ENCODE measurements at places on chromosomes 11 and 22.

GRCh38 chr22:41280065-41280464, 5.9 kb downstream of the RANGAP1 start:
- no peak for DNase-seq

DNA sequence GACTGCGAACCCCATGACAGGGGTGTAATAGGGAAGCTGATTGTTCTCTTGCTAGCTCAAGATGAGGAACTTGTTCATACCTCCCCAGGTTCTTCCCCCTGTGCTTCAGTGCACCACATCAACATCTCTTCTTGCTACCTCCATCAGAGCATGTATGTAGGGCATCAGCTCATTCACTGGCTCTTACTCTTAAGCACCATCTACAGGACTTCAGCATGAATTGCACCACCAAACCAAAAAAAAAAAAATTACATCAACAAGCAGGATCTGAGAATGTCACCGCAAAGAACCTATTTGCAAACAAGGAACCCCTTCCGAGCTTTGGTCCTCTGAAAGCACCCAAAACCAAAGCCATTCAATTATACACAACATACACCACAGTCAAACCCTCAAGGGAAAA, 2226.5 kb upstream of the RAG2 start:
- no peak for DNase-seq

- no peak for DNase-seq
Measured at GRCh38 chr11:19026862-19027261, 33.7 kb downstream of the MRGPRX2 start.

- no peak for DNase-seq
Measured at GRCh38 chr11:125626288-125626950, 1.5 kb downstream of the CHEK1 start.

GRCh38 chr11:10452211-10452767, 2.8 kb upstream of the AMPD3 start:
- DNase-seq, result no peak

DNA sequence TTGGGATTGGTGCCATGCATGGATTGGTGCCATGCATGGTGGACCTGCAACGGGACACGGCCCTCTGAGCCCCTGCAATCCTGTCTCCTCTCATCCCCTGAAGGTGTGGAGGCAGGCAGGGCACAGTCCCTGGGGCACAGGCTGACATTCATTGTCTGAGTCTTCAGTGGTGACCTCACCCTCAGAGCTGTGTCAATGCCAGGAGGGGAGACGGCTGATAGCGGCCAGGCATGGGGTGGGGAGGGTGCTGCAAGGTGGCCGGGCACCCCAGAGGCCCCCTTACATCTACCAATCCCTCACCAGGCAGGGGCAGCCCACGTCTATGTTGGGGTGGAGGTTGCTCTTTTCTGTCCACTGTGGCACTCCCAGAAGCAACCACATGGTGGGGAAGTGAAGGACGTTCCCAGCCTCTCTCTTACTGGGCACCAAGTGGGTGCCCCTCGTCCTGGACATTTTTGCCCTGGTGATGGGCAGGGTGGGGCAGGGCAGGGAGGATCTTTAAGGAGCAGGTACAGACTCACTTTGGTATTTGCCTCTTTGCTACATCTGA, 47.6 kb downstream of the NECTIN1 start:
- no peak for DNase-seq

- no peak for DNase-seq
Measured at GRCh38 chr11:73760135-73760678, 667 bp downstream of the RAB6A start.

GRCh38 chr11:126804363-126804762, 196.2 kb downstream of the KIRREL3 start:
- no peak for DNase-seq

- no peak for DNase-seq
Measured at GRCh38 chr11:44031549-44031948, 16.2 kb upstream of the ACCSL start.

- no peak for DNase-seq
Measured at GRCh38 chr11:82321206-82321605, 412.5 kb downstream of the FAM181B start.

DNA sequence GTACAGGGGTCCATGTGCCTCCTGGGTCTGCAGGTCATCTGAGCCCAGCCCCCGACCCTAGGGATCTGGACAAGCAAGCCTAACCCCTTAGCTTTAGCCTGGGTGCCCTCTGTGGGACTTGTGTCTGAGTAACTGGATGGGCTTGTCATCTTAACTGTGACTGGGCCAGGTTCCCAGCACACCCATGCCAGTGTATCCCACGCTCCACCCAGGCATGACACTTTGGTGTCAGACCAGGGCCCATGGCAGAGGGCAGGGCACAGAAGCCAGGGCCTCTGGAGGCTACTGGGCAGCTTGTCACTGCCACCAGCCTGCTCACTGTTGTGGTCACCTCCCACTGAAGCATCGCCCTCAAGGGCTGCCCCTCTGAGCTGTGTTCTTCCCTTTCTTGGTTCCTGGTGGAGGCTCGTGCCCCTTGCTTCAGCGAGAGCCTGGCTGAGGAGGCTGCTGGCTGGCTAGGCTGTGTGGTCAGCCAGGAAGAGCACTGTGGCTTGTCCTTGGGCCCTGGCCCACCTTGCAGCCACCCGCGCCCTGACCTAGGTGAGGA, 80.8 kb downstream of the ST3GAL4 start:
- DNase-seq, result no peak

DNA sequence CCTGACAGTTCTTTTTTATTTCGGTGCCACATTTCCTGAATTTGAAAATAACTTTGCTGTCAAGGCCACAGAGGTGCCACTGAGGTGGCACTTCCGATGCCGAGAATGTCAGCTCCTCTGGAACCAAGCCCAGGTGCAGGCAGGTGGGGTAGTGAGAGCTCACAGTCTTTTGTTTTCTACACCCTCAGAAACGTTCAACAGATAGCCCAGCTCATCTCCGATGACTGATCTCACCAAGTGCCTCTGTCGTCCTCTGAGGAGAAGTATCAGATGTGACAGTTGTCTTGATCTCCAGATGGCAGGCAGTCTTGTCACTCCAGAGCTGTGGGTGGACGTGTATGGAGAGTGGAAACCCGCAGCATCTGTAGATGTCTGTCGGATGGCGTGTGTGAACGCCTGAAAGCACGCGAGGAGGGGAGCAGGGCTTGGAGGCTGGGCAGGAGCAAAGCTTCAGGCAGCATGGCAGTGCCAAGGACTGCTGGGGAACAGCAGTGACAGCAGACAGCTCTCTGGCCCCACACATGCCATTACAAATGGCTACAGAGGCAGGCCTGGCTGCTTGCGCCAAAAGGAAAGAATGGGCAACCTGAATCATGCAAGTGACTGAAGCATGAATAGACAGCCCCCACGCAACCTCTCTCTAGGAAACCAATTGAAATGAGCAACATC, 877.0 kb downstream of the OPCML start:
- no peak for DNase-seq

- no peak for DNase-seq
Measured at GRCh38 chr11:8989453-8989852, 14.3 kb downstream of the NRIP3 start.

DNA sequence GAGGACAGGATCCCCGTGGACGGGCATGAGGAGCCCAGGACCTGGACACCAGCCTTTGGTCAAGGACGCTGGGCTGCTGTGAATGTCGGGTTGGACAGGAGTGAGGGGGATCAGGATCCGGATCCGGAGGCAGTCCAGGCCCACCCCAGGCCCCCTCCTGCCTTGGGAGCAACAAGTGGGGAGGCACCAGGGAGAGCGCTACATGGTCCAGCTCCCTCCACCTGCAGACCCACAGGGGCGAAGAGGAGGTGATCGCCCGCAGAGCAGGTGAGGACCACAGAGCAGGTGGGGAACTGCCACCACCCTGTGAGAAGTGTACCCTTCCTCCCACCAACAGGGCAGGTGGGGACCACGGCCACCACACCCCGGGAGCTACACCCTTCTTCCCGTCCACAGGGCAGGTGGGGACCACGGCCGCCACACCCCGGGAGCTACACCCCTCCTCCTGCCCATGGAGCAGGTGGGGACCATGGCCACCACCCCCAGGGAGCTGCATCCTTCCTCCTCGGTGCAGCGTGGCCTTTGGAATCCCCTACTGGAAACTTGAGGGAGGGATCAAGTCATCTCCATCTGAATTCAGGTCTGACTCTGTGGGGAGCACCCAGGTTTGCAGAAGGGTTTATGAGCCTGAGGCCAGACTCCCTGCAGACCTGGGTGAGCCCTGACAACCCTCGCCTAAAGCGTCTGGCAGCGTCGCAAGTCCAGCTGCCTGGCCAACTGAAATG, 141.0 kb downstream of the BRD1 start:
- no peak for DNase-seq

DNA sequence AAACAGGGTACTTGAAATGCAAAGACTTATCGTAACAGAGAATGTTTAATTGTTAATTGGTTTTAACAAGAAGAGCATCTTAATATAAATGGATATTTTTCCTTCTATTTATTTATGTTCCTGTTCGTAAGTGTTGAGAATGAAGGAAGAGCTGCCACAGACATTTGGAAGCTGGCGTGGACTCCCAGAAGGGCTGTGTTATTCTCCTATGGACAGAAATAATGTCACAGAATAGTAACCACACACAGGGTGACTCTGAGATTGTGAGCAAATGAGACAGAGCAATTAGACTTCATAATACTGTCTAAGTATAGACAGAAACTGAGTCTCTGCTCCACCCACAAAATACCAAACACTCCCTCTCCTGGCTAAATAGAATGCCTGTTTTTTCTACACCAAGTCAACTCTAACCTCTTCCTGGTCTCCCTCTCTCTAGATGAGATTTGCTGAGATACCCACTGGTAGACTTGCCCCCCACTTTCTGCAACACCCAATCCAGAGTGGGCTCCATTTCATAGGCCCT, 6.1 kb downstream of the APOL3 start:
- no peak for DNase-seq

DNA sequence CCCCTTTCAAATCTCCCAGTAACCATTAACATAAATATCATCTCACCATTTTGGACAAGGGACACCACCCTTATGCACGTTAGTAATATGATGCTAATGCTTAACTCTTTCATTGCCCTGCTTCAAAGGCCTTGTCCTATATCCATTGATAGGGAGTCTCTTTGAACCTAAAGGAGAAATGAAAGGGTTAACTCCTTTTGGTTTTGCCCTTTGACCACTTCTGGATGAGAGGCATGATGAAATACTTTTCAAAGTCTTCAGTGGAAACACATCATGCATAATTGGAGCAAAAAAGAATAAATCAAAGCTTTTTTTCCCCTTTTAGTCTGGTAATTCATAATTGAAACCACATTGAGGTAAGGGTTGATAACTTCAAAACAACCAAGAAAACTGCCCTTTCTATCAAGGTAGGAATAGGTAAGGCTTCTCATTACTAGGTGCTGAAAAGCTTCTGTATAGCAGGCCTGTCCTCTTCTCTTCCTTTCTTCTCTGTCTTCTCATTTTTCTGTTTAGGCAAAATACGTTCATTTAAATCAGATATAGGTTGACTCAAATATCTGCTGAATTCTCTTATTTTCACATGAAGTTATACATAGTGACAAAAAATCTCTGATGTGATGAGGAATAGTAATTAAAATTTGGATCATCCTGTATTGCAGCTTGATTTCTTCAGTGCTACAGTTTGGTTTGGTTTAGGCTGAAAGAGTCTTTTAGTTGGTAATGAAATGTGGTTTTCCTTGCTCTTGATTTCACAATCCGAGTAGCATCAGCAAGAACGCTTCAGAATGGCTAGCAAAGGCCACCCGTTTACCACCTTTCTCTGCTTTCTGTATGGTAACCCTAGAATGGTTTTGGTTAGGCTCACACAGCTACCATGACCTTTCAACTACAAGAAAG, 94.8 kb downstream of the EXT2 start:
- DNase-seq, result no peak

- no peak for DNase-seq
Measured at GRCh38 chr11:60934790-60935605, 10.7 kb downstream of the TMEM132A start.

DNA sequence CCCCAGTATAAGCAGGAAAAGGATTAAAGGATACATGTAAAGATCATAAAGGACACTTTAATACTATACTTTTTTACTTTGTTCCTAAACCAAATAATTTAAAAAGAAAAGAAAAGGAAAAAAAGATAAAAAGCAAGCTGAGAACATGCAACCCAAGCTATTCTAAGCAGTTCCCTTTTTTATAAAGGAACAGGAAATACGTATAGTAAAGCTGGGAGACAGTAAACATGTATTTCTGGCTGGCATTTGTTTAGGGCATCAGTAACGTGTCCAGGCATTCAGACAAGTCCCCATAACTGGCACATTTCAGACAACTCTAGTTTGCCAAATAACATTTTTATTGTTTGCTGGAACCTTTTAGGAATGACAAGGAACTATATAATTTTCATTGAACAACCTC, 24.9 kb downstream of the BCO2 start:
- no peak for DNase-seq

GRCh38 chr11:60130496-60130895, 42.0 kb downstream of the MS4A2 start:
- DNase-seq, result no peak

GRCh38 chr22:26474682-26475081, 8.9 kb downstream of the HPS4 start:
- DNase-seq, result no peak

DNA sequence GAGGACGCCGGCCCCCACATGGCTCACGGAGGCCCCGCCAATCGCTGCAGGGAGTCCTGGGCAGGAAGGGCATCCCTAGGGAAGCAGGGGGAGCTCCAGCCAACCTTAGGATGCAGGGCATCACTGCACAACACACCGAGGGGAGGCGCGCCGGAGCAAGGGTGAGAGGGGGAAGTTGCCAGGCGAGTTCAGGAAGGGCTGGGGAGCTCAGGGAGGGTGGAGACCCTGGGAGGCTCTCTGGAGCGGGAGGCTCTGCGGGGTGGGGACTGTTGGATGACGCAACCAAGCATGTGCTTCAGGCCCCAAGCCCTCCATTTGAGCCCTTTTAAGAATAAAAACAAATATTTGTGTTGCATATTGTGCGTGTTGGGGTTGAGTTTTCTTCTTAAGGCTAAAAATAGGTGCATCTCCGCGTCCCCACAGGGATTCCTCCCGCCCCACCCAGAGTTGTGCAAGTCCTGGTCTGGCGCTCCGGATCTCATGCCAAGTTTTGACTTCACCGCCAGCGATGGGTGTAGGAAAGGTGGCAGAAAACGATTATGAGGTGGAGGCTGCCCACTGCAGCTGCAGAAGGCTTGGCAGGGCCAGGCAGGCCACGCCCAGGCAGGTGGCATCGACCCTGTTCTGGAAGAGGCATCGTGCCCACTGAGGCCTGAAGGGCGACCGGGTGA, 65.2 kb downstream of the WNT7B start:
- no peak for DNase-seq

DNA sequence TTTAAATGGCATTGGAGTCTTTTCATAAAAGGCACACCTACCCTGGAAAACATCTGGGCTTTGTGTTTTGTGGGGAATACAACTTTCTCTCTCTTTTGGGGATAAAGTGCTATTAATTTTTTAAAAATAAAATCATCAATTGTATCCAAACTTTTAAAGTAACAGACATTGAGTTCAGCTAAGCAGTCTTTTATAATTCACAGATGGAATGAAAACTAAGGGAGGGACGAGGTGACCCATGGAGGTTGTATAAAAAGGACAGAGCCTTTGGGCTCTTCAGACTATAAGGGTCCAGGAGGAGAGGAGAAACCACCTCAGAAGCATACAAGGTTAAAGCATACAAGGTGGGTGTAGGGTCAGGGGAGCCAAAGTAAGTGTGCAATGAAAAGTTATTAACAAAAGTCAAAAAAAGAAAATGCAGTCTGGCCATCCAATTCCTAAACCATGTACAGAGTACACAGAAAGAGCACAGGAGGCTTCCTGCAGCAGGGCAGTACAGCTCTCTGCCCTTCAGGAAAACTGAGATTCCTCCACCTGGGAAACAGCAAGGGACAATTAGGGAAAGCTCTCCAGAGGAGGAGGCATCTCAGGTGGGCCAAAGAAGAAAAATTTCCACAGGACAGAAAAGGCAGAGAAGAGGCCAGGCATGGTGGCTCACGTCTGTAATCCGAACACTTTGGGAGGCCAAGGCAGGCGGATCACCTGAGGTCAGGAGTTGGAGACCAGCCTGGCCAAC, 10.5 kb downstream of the KLHL22 start:
- no peak for DNase-seq

Data from activated CD4-positive, CD25-positive, alpha-beta regulatory T cell treated with anti-CD3 and anti-CD28 coated beads, Interleukin-2, amount 50 U/mL, for 72 hours (primary cell).